Esophagus squamous epithelium (tissue), 5 donors: ENCODE measurements at places on chromosomes 3 and 15.

DNA sequence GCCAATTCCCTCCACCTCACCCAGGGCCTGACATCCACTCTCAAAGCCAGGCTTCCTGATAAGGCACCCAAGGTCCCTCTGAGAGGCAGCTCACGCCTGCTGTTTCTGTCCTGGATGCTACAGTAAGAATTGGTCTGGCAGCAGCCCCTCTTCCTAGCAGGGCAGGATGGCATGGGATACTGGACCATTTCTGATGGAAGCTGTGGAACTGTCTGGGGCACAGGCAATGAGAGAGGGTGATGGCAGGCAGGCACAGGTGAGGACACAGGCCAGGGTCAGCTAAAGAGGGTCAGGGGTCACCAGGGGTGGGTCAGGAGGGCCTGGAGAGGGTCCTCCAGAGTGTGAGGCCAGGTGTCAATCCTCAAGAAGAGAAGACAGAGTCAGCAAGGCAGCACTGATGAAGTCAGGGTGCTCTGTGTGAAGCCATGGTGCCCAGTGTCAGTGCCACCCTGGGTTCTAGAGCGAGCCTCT lies 41.9 kb upstream of the SLC41A3 start:
- no peak for DNase-seq

DNA sequence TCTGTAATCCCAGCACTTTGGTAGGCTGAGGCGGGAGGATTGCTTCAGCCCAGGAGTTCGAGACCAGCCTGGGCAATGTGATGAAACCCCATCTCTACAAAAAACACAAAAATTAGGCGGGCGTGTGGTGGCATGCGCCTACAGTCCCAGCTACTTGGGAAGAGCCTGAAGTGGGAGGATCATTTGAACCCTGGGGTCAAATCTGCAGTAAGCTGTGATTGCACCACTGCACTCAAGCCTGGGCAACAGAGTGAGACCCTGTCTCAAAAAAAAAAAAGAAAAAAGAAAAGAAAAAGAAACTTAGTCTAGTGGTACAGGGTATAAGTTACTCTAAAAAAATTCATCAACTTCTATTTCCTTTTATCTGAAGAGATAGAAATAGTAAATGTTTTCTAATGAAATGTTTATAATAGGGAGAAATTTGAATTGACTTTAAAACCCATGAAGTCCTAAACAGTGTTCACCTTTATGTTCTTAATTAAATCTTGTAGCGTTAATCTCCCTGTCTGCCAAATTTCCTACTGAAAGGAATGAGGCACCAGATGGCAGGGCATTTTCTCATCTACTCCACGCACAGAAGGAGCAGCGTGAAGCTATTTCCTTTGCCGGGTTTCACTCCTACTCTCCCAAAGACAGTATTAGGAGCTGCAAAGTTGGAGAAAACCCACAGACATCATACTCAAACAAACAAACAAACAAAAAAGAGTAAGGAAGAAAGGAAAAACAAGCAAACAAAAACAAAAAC lies 1.9 kb downstream of the PCLAF start:
- no peak for DNase-seq

DNA sequence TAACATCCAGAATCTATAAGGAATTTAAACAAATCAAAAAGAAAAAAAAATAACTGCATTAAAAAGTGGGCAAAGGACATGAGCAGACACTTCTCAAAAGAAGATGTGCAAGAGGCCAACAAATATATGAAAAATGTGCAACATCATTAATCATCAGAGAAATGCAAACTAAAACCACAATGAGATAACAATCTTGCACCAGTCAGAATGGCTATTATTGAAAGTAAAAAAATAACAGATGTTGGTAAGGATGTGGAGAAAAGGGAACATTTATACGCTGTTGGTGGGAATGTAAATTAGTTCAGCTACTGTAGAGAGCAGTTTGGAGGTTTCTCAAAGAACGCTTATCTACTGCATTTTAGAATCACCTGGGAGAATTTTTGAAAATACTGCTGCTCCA lies 186.1 kb downstream of the OTOL1 start:
- no peak for DNase-seq

DNA sequence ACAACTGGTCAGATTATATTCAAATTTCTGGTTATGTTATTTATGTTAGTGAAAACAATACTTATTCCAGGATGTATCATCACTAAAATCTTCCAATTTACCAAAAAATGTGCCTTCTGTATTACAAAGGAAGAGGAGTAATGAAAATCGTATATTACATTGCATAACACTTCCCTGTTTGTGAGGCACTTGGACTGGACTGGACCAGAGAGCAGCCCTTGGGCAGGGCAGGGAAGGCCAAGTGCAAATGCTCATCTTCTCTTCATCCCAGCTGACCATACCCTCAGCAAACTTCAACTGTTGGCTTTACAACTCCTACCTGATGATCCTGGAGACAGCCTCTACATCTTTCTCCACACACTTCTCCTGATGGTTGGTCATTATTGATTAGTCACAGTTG lies 285.7 kb upstream of the MME start:
- DNase-seq = no peak

- DNase-seq = no peak
These were observed 45.9 kb downstream of the CHAC1 start for GRCh38 chr15:40999190-40999589.

DNA sequence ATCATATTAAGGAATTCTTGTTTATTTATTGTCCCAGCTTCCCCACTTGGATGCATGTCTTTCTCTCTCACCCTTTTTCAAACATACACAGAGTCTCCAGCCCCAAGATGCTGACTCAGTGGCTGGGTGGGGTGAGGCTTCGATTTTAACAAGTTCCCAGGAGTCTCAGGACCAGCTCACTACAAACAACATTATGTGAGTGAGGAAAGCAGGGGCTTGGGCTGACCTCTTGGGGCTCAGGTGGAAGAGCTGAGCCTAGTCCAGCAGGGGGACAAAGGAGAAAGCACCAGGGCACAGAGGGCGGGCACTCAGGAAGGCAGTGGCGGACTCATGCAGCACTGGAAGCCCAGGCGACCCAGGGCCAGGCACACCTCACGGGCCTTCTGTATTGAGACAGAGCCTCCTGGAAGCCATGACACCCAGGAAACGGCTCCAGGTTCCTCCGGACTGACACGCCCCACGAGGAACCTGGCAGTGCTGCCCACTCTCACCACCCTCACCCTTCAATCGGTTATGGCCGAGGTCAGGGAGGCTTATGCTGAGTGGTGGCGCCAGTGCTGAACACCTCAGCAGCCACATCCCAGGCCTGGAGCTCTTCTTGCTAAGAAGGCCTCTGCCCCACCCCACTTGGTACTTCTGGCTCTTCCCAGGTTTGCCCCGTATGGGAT lies 97.4 kb downstream of the LRIG1 start:
- no peak for DNase-seq

- no peak for DNase-seq
These were observed 57.8 kb downstream of the BLM start for GRCh38 chr15:90774731-90775514.

DNA sequence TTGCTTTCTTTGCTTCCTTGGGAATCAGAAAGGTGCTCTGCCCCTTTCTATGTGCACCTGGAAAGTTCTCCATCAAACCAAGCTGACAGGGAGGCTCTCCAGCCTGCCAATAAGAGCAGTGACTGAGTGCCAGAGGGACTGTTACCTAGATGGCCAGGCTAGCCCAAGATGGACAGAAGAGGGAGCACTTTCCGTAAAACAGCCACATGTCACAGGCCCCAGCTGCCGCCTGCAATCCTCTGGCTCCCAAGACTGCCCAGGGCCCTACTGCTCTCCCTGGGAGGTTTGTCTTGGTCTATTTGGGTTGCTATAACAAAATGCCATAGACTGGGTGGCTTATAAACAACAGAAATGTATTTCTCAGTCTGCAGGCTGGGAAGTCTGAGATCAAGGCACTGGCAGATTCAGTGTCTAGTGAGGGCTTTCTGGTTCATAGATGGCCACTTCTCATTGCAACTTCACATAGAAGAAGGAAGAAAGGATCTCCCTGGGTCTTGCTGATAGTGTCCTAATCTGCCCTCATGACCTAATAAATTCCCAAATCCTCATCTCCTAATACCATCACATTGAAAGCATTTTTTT lies 72.3 kb downstream of the TAMM41 start:
- no peak for DNase-seq

DNA sequence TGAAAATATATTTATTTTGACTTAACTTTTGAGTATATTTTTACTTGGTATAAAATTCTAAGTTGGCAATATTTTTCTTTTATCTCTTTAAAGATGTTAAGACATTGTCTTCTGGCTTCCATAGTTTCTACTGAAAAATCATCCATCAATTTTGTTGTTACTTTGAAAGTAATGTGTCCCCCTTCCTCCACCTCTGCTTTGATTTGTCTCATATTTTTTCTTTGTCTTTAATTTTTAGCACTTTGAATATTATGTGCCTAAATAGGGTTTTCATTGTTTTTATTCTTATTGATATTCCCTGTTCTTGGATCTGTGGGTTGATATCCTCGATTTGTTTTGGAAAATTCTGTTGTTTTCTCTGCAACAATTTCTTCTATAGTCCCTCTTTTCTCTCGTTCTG lies 157.4 kb downstream of the CD47 start:
- DNase-seq = no peak

- DNase-seq = no peak
These were observed 298.2 kb downstream of the UBE2E2 start for GRCh38 chr3:23501201-23501802.

DNA sequence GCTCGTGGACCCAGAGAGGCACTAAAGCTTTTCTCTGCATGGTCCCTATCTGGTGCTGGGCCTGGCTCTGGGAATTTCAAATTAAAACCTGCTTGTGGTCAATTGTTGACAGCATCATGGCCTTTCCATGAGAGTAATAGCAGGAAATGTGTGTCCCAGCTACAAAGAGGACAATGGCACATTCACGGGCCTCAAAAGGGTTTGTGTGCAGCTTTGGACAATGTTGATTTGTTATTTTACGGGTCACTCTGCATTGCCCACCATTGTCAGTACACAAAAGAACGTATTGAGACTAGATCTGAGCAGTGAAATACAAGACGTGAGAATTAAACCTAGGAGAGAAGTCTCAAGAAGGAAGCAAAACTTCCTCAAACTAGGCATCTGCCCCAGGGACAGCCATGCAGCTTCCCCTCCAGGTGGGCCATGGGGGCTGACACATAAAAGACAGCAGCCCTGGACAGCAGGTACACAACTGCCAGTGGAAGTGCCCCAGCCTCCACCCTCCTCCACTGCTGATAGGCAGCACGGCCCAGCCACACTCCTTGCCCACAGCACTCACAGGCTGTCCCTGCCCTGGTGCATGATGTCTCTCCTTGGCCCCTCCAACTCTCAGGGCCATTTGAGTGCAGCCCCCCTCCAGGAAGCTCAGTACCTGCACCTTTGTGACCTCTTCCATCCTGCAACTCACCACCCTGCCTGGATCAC lies 15.9 kb upstream of the LTF start:
- no peak for DNase-seq

DNA sequence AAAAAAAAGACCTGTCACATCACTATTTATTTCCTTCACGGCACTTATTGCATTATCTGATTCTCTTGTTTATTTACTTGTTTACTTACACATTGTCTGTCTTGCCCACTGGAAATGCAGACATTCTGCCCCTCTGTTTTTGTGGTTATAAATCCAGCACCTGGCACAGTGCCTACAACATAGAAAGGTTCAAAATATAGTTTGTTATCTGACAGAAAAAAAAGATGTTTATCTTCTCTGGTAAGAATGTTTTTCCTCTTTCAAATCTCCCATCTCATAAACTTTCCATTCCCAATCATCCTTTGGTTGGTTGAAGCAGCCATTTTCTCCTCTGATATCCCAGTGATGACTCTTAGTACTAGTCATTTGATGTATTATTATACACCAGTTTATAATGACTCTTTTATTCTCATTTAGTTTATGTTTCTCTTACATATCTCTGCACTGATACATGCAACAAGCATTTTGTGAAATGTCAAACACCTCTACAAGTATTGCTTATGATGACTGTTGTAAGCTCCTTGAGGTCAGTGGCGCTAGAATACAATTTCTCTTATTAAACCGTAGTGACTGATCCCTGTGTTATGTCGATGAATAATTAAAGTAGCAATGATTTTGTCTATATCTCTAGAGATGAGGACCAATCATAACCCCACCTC lies 398.4 kb upstream of the TBL1XR1 start:
- DNase-seq = no peak

DNA sequence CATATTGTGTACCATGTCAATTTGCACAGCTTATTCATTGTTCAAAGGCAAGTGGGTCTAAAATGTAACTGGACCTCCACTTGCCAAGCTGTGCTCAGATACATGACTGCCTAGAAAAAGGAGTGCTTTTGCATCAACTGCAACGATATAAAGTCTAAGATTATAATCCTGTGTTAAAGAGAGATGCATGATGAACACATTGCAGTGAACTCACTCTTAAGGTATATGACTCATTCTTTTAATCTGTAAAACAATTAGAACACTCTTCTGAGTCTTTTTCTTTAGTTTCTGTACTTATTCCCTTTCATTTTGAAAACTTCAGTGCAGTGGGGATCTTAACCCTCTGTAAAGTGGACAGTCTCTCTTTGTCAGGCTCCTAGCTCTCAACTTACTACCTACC lies 982.8 kb downstream of the ROBO1 start:
- no peak for DNase-seq

DNA sequence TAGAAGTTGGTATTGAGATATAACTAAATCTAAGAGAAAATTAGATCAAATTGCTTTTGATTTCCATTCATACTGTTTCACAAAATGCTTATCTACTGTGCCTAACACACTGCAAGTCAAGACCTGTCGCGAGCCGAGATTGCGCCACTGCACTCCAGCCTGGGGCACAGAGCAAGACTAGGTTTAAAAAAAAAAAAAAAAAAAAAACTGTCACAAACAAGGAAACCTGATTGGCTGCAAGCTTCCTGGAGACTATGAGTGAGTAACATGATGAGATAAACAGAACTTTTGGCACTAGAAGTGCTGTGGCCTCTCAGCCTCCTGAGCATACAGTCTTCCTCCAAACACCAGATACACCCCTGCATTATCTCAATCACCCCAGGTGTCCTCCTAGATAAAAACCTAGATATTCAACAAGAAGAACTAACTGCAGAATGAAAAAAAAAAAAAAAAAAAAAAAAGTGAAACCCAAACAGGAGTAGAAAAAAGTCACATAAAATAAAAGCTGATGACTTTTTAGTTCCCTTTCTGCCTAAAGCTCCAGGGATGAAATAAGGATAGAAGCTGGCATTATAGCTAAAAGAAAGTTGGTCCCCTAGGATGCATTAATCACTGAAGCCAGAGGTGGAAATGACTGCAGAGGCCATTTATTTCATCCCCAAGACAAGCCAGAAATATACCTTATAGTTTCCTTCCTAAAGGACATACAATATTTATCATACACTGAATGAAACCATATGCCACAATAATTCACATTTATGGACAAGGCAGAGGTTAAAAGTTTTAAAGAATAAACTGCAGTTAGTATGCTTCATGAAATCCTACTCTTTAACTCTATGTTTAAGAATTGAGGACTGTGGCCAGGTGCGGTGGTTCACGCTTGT lies 82.4 kb downstream of the P3H2 start:
- no peak for DNase-seq

DNA sequence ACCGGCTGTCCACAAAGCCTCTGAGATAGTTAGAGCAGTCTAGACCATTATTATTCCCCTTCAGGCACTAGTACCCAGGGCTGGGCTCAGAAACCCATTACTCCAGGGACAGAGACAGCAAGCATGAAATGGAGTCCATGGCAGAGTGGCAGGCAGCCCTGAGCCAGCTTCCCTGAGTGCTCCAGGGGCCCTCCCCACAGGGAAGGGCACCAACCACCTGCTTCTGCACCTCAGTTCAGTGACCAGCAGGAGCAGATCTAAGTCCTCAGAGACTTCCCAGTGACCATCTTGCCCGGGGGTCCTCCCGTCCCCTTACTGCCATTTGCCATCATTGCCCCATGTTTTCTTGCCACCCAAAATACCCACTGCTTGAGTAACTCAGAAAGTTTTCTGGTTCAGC lies 62.0 kb downstream of the DAPK2 start:
- DNase-seq = no peak
